CD4-positive, alpha-beta T cell treated with Interleukin-17A for 1 hour (primary cell): ENCODE measurements at places on chromosomes 5 and 9.

DNA sequence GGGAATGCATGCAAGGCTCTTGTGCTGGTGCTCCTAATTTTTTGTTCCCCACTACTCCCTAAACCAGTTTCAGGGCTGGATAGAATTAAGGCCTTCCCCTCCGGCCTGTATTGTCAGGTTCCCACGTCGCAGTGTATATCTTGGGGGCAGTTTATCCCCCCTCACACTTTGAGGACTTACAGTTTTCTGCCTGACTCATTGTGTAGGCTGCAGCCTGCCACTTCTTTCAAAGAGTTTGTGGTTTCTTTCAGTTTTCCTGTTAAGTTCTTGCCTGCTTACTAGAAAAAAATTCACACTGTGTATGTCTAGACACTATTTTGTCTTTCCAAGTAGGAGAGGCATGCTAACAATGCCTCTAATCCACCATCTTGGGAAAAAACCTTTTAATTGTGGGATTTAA lies 28.4 kb upstream of the BTNL3 start:
- DNase-seq, result no peak

DNA sequence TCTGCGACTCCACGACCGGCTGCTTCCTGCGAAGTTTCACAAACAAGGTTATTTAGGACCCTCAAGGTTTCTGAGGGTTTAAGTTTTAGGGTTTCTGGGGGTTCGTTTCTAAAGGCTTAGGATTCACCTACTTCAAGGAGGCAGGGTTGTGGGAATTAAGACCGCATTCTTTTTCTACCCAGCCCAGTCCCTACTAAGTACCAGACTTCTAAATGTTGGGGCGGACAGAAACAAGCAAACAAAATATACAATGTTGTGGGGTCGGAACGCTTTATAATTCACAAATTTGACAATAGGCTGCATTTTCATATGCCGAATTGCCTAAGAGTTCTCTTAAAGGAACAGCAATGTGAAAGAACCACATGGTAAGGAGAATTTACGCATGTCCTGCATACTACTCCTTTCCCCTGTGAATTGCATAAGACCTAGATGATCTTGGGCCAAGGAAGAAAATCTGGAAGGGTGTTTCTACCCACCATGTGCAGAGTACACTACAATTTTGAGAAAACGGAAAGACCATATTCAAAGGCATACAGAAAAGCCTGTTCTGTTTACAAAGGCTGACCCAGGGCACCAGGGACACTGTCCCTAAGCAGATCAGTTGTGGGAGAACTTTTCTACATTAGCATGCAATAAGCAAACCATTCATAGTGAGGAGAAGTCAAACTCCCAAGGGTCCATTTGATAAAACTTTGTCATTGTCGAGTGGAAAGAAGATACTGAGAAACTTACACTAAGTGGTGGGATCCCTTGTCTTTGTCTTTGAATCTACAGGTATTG lies 457.3 kb downstream of the RAB3C start:
- peak; percentile 18 for DNase-seq

DNA sequence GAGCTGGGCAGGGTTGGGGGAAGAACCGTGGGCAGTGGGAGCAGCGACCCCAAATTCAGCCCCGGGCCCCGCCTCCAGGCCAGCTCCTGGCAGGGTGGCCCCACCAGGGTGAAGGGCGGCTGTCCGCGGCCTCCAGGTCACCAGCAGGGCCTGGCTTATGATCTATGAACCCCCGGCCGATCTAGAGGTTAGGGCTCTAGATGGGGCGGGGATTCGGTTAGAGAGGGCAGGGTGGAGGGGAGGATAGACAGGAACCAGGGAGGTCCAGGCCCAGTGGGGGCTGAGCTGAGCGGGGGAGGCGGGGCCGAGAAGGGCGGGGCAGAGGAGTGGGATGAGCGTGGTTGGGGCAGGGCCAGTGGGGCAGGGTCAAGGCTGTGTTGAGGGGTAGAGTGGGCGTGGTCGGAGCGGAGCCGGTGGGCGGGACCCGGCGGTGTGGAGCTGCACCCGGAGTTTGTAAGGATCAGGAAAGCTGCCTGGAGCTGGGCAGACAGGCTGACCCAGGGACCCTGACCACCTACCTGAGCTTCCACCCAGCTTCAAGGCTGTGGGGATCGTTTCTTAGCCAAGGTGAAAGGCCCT lies 29.3 kb upstream of the OBP2B start:
- peak; percentile 41 for DNase-seq

DNA sequence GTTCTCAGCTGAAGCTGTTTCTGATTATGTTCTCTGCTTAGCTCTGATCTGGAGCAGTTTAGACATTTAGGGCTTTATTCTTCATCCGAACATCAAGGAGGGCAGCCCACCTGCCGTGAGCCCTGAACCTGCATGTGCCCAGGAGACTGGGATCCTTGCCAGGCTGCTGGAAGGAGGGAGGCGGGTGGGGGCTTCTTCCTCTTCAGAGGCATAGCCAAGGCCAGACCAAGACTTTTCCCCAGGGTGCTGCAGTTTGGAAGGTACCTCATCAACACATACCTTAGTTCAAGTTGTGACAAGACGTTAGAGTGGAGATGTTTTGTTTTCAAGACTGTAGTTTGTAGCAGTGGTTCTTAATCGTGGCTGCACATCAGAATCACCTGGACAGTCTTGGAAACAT lies 64.9 kb downstream of the RALGPS1 start:
- no peak for DNase-seq

DNA sequence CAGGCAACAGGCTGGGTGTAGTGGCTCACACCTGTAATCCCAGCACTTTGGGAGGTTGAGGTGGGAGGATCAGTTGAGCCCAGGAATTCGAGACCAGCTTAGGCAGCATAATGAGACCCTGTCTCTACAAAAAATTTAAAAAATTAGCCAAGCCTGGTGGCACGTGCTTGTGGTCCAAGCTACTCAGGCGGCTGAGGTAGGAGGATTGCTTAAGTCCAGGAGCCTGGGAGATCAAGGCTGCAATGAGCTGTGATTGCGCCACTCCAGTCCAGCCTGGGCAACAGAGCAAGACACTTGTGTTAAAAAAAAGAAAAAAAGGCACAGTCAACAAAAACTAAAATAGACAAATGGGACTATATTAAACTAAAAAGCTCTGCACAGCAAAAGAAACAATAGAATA lies 29.3 kb downstream of the ATP6V0E1 start:
- DNase-seq, result no peak

DNA sequence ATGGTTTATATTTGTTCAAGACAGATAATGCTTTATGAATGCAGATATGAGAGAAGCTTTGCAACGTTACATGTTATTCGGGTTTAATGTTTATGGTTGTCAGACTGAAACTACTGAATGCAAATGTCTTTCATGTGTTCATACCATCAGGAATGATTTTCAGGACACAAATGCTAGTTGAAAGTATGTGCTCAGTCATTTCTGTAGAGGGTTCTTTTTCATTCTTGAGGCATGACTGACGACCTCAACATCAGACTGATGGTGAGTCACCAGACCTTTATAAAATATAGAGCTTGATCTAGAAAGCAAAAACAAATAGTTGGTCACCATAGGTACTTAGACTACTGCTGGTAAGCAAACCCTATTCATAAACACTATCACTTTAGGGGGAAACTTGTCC lies 287.3 kb upstream of the NUDT12 start:
- no peak for DNase-seq

DNA sequence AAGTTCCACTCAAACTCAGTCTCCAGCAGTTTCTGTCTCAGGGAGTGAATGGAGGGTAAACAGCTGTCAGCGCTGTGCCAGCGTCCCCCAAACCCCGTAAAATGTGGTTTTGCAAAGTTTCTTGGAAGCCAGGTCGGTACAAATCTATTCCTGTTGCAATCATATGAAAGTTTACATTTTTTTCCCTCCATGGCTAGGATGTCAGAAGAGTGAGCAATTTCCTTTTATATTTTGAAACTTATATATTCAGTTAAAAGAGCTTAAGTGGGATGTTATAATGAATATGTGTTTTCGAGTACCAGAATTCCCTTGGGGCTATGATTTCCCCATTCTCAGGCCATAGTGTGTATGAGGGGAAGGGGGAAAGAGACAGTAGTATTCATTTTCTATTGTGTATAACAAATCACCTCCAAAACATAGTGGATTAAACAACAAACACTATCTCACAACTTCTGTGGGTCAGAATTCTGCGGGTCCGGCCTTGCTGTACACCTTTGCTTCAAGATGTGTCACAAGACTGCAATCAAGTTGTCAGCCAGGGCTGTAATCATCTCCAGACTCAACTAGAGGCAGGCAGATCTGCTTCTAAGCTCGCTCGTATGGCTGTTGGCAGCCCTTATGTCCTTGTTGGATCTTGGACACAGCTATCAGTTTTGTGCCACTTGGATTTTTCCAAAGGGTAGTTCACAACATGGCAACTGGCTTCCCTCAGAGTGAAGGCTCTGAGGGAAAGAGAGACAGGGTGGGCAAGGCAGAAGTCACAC lies 107.4 kb downstream of the SNX18 start:
- DNase-seq, result no peak

DNA sequence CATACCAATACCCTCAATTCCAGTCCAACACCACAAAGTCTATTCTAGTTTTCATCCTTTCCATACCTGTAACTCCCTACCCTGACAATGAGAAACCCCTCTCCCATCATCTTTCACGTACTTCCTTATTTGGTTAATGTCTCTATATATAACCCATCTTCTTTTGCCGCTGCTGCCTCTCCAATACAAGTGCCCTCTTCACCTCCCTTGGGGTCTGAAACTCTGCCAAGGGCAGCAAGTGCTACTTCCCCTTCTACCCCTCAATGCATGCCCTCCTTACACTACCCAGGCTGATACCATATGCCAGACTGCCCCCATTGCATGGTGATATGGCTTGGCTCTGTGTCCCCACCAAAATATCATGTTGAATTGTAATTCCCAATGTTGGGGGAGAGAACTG lies 24.4 kb upstream of the SMIM15 start:
- no peak for DNase-seq

GRCh38 chr9:93304574-93305496 lies 120.9 kb downstream of the WNK2 start:
- DNase-seq, result peak; percentile 13

DNA sequence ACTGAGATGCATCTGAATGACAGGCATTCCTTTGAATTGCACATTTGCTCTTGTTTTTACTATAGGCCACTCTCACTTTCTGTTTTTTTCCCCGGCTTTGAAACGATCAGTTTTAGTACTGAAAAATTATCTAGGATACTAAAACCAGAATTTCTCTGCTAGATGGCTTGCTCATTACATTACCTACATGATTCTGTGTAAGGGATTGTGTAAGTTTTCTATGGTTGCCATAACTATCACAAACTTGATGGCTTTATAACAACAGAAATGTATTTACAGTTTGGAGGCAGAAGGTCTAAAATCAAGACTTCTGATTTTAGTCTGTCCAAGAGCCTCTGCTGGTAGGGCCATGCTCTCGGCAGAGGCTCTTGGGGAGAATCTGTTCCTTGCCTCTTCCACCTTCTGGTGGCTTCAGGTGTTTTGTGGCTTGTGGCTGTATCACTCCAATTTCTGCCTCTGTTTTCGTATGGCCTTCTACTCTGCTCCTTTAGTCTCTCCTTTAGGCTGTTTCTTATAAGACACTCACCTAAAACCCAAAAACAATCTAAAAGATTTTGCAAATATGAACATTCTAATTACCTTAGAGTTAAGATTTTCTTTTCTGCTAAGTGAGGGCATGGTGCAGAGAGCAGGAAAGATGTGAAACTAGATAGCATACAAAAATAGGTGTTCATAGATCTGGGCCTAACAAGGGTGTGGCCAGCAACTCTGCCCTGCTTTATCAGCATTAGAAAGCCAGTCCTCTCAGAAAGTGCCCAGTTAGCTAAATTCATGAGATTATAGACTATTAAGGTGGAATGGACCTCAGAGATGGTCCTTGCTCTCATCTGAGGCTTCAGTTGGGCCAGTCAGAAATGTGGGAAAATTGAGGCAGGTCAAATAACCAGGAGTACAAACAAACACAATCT lies 93.3 kb upstream of the CDKN2B start:
- no peak for DNase-seq

DNA sequence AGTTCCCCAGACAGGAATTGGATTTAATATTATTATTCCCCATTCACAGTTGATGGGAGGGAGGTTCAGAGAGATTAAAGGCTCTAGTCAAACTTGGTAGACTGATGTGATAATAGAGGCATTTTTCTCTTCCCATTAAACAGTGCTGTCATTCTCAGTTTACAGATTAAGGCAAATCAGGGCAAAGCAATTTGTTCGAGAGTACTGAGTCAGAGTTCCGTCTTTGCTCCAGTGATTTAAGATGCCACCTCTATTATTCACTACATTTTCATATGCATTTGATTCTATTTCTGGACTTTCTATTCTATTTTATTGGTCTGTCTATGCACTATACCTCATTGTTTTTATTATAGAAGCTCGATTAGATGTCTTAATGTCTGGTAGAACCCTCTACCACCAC lies 201.0 kb upstream of the RAI14 start:
- DNase-seq, result no peak

GRCh38 chr5:119895066-119895465 lies 265.7 kb downstream of the FAM170A start:
- no peak for DNase-seq

GRCh38 chr9:75889577-75889976 lies 896 bp upstream of the PCSK5 start:
- no peak for DNase-seq

- DNase-seq, result no peak
Measured at GRCh38 chr5:142876817-142877216, 106.6 kb downstream of the ARHGAP26 start.

DNA sequence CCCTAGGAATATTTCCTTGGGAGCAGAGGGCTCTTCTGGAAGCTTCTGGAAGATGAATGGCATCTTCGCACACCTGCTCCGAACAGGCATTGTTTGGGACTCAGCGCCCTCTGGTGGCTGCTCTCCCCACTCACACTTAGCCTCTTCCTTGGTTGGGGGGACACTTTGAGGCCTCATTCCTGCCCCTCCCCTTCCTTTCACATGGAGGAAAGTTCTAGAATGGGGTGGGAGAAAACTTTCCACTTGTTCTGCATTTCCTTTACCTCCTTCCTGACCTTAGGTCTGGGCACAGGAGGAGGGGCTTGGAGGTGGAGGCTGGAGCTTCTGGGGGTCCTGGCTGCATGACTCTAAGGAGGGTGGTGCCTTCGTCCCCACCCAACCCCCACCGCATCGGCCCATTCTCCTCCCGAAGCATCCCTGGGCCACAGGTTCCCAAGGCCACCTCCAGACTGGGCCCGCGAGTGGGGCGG lies 19.3 kb upstream of the SMIM32 start:
- DNase-seq, result peak; percentile 38

DNA sequence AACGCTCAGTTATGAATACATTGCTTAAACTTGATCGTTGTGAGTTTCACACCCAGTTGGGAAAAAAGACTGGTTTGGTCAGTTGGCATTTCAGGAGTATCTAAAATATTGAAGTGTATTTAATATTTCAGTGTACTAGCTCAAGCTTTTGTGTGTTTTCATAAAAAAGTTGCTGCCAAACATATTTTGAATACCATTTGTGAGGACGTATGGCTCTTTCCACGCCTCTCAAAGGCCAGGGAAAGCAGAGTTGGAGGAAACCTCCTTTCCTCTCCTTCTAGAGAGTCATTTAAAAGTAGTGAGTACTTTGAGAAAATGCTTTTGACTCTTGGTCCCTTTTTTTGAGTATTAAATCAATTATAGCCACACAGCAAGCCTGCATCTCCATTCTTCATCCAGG lies 43.2 kb upstream of the ANKRD33B start:
- DNase-seq, result no peak

- DNase-seq, result no peak
Measured at GRCh38 chr9:131459056-131459455, 43.7 kb upstream of the POMT1 start.

GRCh38 chr9:123945532-123945931 lies 15.6 kb upstream of the DENND1A start:
- no peak for DNase-seq

- DNase-seq, result no peak
Measured at GRCh38 chr5:143676802-143677201, 135.2 kb upstream of the HMHB1 start.

GRCh38 chr5:42836070-42836769 lies 24.5 kb upstream of the SELENOP start:
- no peak for DNase-seq
